ENCODE measurements at places on chromosomes 16 and 17.

DNA sequence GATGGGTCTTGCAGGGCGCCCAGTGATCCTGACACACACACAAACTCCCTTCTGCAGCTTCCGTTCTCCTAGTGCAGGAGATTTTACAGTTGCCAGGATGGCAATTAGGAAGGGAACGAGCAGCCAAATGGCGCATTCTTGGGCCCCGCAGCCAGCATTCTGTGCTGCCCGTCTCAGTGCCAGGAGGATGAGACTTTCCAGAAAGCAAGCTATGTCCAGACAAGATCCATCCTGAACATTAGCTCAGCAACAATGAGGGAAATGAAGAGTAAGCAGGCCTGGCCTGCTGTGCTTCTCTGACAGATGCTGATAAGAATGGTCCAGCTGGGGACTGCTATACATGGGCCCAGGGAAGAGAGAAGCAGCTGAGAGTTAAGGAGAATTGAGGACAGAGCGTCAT lies 16.5 kb downstream of the SPPL2C start:
- DNase-seq: no peak

- no peak for DNase-seq
Measured at GRCh38 chr16:27712251-27712711, 162.3 kb downstream of the KATNIP start.

GRCh38 chr17:43338886-43339516 lies 59.8 kb upstream of the ARL4D start:
- DNase-seq: no peak

GRCh38 chr17:34665150-34665806 lies 85.9 kb downstream of the TMEM132E start:
- DNase-seq: no peak

DNA sequence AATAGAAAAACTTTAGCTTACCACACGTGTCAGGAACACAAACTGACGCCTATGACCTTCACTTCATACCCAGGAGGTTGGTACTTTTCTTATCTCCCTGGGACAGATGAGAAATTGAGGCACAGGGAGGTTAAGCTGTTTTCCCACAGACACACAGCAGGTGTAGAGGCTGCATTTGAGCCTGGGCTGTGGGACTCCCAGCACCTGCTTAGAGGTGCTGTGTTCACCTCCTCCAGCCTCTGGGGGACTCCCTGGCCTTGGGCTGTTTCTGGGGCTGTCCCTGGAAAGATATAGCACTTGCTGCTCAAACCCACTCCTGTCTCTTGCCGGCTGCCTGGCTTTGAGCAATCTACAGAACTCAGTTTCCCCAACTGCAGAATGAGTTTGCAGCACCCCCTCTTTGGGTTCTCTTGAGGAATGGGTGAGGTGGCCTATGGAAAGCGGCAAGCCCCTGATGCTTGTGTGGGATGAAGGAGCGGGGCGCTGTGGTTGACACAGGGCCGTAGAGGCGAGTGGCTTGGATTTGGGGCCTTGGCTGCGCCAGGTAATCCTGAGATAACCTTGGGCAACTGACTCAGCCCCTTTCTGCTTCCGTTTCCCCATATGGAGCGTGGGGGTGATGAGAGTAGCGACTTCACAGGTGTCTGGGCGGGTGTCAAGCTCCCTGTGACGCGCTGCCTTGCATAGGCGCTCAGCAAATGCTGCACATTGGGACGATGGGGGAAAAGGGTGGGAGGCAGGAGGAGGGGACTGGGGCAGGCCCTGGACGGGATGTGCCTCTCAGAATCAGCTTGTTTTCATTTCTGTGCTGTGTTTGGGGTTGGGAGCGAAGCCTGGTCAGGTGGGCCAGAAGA lies 104.5 kb upstream of the CIBAR2 start:
- DNase-seq: no peak

- DNase-seq: no peak
Measured at GRCh38 chr16:88591577-88592021, 21.4 kb downstream of the ZC3H18 start.

DNA sequence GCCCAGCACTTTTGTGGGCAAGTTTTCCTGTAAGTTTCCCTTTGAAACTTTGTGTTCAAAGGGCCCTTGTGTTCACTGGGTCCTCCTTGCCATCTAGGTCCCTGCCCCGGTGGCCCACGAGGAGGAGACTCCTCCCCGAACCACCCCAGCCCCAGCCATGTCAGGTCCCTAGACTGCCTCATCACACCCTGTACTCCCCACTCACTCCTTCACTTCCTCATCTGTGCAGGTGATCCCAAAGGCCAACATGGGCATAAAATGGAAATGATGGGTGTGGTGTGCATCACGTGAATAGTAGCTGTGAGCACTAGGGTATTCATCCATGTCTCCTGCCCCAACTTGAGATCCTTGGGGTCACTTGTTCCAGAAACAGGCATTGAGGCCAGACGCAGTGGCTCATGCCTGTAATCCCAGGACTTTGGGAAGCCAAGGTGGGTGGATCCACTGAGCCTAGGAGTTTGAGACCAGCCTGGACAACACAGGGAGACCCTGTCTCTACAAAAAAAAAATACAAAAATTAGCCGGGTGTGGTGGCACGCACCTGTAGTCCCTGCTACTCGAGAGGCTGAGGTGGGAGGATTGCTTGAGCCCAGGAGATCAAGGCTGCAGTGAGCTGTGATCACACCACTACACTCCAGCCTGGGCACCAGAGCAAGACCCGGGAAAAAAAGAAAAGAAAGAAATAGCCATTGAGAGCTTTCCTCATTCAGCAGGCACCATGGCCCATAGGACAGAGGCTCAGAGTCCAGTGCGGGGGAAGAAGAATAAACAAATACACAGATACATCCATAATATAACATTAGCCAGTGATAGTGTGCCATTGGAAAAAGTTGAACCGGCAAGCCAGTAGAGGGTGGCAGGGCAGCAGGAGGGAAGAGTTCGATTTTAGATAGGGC lies 74.5 kb downstream of the KATNIP start:
- DNase-seq: no peak

- peak; percentile 94 for DNase-seq
Measured at GRCh38 chr17:7242717-7243452, 636 bp upstream of the GABARAP start.

GRCh38 chr16:79439901-79440300 lies 160.6 kb downstream of the MAF start:
- no peak for DNase-seq

DNA sequence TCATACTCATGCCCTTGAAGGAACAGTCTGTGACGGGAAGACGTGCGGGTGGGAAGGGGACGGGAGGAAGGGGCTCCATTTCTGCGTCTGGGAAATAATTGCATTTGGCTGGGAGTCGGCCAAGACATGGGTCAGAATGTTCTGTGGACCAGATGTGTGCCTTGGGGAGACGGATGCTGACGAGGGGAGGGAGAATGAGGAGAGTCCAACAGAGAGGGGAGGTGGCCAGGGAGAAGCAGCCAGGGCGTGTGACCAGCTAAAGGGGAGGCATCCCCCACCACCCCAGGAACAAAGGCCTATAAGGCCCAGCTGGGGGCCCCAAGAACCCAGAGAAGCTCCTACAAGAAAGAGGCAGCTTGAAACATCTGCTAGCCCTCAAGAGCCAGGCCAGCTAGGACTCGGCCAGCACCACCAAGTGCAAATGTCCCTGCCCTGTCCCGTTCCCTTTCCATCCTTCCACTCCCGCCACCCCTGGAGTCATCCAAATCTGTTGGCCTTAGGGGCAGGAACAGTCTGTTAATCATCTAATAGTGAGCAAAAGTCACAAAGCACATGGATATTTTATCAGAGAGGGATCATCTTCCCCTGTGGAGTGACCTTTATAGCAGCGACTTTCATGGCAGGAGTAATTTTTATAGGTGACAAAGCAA lies 42.5 kb upstream of the BCO1 start:
- no peak for DNase-seq

DNA sequence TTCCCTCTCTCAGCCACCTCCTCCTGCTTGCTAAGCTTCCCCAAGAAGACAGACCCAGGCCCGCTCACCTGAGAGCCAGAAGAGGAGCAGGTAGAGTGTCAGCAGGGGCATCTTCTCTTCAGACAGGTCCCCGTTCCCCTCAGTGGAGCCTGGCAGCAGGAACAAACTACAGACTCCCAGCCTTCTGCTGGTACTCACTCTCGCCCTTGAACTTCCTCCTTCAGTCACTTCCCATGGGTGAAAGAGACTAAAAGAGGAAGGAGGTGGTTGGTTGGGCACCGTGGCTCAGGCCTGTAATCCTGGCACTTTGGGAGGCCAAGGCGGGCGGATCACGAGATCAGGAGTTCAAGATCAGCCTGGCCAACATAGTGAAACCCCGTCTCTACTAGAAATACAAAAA lies at the start of gene CD300LF:
Gene CD300LF (minus strand): TSS at position 168 of the 400 bp plus-strand sequence. CDS start 57 bp downstream, at position 111.
- no peak for DNase-seq

- no peak for DNase-seq
Measured at GRCh38 chr16:56828647-56829046, 36.4 kb upstream of the SLC12A3 start.

DNA sequence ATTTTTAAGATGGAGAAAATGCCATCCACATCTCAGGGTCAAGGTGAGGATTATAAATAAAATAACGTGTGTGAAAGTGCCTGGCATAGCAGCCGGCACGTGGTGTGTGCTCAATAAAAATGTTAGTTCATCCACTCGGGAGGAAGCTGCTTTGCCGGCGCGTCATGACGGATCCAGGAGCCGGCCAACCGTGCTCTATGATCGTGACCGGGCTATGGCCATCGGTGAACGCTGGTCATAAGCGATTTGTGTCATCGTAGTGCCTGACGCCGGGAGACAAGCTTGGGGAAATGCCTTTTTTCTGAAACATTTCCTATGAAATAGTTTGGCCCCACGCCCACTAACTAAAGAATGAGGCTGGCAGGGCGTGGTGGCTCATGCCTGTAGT lies 74.0 kb downstream of the CMC2 start:
- DNase-seq: peak; percentile 77

GRCh38 chr17:32835291-32835761 lies 41.6 kb downstream of the MYO1D start:
- DNase-seq: no peak

DNA sequence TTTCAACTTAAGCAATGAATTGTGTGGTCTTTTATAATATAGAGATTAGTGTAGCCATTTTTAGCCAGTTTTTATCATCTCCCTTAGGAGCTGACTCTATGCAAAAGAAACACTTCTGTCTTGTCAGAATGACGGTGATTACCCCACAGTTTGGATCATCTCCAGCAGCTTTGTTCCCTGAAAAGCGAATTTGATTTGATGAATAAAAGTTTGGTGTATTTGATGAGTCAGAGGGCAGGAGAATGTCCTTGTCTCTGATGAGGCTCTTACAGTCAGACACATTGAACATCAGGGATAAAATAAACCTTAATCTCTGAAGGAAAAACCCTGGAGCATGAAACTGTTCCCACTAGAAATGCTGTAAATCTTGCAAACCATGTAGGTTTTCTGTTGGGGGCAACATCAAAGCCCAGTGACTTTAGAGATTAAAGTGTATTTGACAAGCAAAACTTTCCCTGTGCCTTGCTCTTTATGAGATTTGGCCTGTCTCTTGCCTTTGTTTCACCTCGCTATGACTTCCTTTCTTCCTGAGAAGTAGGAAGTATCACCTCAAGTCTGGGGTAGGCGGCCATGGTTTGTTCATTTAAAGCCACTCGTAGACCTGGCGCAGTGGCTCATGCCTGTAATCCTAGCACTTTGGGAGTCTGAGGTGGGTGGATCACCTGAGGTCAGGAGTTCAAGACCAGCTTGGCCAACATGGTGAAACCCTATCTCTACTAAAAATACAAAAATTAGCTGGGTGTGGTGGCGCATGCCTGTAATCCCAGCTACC lies 209.3 kb downstream of the FTO start:
- DNase-seq: peak; percentile 57

- DNase-seq: no peak
Measured at GRCh38 chr17:77636835-77637817, 321.4 kb upstream of the TNRC6C start.

GRCh38 chr17:42517516-42517915 lies 18.5 kb upstream of the NAGLU start:
- DNase-seq: peak; percentile 80

- no peak for DNase-seq
Measured at GRCh38 chr17:58985971-58986370, 120.7 kb downstream of the TRIM37 start.

GRCh38 chr17:32256012-32256700 lies 9.5 kb upstream of the RHBDL3 start:
- DNase-seq: no peak

GRCh38 chr17:82767041-82767754 lies 15.3 kb downstream of the TBCD start:
- DNase-seq: no peak

DNA sequence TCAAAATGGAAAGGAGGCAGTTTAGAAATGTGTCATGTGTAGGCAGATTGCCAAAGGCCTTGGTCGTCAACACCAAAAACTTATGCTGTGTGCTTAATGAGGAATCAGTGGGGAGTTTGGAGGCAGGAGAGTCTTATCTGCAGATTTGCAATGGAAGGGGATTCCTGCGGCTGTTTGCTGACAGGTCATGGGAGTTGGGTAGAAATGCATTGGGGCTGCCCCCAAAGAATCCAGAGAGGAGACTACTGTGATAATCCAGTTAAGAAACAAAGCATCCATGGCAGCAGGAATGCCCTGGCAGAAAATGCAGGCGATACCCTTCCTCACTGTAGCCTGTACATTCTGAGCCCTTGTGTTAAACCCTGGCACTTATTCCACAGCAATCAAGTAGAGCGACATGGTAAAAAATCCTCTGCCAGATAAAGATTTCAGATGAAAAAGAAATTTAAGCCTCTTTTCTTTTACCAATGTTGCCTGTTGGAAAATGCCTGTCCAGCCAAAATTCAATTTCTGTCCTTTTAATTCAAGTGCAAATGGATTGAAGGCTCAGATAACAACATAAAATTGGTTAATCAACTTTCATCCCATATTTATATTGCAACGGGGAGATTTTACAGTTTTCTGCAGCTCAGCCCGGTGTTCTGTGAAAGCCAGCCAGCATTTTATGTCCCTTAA lies 491.0 kb upstream of the CDH5 start:
- DNase-seq: no peak

Measured in HS-5 (cell line).